GM12864 (cell line): ENCODE measurements at places on chromosomes 2 and 18.

- no peak for DNase-seq
Observed at GRCh38 chr18:62683935-62684334, 31.4 kb upstream of the PHLPP1 start.

- no peak for DNase-seq
Observed at GRCh38 chr2:446303-446874, 158.5 kb upstream of the ALKAL2 start.

- no peak for DNase-seq
Observed at GRCh38 chr2:135688978-135689377, 52.7 kb upstream of the UBXN4 start.

DNA sequence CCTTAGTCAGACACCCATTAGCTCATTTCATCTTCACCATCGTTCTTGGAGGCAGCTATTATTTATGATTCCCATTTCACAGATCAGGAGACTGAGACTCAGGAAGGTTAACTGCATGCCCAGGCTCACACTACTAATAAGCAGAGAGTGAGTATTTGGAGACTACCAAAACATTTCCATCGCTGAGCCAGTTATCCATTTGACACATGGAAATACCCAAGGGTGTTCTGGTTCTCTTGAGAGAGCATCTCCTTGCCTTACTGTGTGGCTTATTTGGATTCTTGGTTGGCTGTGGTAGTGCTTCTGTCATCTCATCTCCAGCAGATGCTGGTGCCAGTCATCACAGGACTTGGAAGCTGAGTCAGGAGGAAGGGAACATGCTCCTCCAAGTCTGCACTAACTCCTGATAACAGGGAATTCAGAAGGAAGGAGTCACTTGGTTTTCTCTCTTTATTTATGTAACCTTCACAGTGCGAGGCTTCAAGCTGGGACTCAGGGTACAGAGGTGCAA lies 55.2 kb downstream of the RASGRP3 start:
- no peak for DNase-seq

DNA sequence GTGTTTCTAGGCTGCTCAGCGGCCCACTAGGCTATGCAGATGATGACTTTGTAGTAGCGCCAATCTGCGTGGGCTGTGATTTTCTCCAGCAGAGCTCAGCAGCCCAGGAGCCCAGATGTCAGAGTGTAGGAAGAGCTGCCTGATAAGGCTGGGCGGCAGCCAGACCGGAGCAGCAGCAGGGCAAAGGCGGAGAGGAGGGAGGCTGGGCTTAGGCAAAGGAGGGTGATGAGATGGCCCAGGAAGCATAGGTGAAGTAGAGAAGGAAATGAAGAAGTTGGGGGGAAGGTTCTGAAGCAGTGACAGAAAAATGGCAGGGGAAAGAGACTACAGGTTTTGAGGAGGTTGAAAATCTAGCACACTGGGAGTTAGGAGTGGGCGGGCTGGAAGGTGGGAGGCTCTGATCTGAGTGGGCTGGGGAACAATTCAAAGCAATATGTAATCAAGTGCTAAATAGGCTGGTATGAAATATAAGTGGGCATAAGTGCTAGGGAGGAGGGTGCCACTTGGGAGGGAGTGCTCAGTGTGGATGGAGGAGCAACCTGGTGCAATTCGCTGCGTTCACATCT lies 50.6 kb upstream of the STPG4 start:
- DNase-seq: no peak

DNA sequence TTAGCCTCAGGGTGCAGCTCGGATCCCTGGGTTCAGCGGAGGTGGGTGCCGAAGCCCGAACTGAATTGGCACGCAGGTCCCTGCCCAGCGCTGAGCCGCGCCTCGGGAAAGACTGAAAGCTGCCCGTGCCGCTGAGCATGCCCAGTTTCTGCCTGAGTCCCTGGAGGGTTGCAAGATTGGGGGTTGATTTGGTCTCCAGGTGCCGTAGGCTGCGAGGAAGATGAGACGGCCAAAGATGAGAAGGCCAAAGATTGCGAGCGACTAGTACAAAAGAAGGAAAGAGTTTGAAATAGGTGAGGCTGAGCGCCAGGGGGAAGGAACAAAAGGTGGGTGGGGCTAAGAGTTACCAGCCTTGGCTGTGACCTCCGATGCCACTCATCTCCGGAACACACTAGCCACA lies 852 bp upstream of the KCNH7 start:
- no peak for DNase-seq

GRCh38 chr2:10028407-10028987 lies 14.9 kb upstream of the KLF11 start:
- no peak for DNase-seq

DNA sequence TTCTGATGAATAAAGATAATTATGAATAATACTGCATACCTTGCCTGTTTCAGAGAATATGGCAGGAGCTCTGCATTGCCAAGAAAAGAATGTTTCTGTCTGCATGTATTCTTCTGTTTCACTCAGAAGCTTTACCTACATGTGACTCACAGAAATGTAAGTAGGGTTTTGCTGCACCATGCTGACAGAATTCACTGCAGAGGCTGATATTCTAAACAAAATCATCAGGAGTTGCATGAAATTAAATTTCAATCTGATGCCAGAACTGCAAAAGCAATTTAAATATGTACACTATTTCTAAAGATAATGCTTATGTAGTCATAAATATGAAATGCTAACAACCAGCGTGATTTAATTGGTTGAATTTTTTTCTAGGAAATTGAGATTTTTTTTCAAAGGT lies 332.8 kb upstream of the FSHR start:
- no peak for DNase-seq

DNA sequence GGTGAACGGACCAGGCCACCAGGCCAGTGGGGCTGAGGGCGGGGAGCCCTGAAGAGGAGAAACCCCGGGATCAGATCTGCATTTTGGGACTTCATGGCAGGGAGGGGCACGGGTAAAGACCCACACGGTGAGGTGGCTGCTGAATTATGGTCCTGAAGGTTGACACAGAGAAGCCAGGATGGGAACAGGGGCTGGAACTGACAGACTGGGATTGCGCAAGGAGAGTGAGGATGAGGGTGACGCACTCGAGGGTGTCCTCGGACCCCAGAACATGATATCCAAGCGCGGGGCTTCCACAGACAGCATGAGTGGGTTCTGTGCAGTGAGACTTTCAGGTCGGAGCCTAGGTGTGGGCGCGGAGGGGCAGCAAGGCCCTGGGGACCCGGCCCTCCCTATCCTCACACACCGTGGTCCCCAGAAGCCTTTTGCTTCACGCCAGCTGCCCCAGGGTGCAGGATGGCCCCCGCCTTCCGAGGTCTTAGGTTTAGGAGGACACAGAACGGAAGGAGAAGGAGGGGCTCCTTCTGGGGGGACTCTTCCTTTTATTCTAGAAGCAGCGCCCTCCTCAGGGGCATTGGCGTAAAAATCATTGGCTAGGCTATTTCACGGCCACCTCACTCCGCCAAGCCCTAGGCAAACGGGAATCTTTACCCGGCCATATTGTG lies 416.8 kb upstream of the HS6ST1 start:
- DNase-seq: no peak

DNA sequence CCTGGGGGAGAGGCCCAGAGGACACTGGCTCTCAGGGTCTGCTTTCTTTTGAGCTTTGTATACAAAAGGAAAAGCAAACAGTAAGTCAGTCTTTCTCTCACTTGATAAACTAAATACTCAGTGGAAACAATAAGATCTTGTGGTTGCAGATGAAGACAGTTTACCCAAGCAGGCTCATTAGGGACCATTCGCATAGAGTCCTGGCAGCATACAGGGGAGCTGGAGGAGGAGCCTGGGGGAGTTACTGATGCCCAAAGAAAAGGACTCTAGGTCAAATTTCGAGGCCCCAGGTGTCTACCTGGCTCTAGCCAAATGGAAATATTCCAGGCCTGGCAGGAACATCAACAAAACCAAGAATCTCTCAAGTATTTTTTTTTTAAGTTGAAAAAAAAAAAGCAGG lies 225.3 kb downstream of the CNTNAP5 start:
- no peak for DNase-seq
